ENCODE measurements at places on chromosomes 13 and 19.

DNA sequence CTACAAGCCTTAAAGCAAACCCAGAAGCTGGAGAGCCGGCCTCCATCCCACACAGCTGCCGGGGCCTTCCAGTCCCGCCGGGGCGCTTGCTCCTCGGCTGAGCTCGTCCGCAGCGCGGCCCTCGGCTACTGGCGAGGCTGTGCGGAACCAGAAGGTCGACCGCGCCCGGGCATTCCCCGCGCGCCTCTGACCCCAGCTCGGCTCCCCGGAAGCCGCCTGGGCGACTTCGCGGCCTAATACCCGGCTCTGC lies 863 bp downstream of the ANKRD10 start:
- DNase-seq = no peak

- DNase-seq = no peak
These were observed 59.8 kb upstream of the UBAC2 start for GRCh38 chr13:99140831-99141230.

- DNase-seq = no peak
These were observed 699 bp downstream of the RCBTB2 start for GRCh38 chr13:48532256-48532505.

DNA sequence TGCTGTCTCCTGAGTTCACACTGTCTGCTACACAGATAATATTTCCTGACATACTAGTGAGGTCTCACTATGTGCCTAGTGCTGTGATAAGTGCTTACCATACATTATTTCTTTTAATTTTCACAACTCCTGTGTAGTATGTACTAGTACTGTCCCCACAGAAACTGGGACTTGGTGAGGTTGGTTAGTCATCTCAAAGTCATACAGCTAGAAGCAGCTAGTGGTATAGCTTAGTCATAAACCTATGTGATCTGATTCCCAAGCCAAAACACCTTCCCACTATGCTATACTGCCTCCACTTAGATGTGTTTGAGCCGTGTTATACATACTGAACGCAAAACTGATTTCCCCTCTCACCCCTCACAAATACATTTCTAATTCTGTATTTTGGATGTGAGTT lies 10.5 kb downstream of the MTMR6 start:
- DNase-seq = no peak

GRCh38 chr13:67519356-67519755 lies 289.2 kb upstream of the PCDH9 start:
- no peak for DNase-seq

GRCh38 chr19:28873301-28873700 lies 339.6 kb downstream of the UQCRFS1 start:
- DNase-seq = no peak

All from NCI-H446 (cell line).